ENCODE measurements at places on chromosomes 5 and 9.

DNA sequence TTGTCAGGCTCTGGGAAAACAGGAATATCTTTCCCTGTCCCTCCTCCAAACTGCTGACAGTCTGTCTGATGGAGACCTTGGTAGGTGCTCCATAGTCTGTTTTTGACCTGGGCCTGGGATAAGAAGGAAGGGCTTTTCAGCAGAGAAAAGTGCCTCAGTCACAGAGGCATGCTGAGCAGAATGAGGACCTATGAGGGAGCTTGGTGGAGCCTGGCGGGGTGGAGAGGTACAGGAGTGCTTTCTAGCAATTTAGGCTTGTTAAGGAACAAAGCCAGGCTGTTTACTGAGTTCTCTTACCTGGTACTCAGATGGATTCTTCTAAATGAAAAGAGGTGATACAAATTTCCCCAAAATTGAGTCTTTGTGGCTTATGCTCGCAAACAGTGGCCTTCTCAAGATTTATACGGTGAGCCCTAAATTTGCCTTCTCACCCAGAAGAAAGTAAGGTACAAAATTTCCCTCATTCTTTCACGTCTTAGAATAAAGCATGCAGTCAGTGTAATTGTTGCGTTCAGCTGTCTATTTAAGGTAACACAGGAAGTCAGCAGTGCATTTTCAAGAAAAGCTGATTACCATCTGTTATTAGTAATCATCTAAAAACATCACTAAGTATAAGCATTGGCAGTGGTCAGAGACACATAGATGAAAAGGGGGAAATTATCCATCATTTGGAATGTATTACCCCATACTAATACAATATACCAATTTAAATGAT is 28.6 kb upstream of the IL13 start:
- no peak for DNase-seq

DNA sequence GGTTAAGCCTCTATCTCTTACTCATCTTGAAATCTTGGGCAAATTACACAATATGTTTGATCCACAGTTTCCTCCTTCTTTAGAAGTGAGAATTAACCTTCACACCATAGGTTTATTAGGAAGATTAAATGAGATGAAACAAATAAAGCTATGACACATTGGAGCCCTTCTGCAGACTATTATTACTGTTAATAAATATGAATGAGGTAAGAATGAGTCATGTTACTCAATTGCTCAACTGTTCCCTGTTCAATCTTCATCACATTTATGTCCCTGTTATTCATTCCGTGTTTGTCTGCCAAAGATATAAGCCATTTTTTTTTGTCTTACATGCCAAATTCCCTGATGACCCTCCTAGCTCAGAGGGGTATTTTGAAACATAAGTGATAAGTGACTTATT is 52.1 kb upstream of the PAPPA start:
- DNase-seq: no peak

DNA sequence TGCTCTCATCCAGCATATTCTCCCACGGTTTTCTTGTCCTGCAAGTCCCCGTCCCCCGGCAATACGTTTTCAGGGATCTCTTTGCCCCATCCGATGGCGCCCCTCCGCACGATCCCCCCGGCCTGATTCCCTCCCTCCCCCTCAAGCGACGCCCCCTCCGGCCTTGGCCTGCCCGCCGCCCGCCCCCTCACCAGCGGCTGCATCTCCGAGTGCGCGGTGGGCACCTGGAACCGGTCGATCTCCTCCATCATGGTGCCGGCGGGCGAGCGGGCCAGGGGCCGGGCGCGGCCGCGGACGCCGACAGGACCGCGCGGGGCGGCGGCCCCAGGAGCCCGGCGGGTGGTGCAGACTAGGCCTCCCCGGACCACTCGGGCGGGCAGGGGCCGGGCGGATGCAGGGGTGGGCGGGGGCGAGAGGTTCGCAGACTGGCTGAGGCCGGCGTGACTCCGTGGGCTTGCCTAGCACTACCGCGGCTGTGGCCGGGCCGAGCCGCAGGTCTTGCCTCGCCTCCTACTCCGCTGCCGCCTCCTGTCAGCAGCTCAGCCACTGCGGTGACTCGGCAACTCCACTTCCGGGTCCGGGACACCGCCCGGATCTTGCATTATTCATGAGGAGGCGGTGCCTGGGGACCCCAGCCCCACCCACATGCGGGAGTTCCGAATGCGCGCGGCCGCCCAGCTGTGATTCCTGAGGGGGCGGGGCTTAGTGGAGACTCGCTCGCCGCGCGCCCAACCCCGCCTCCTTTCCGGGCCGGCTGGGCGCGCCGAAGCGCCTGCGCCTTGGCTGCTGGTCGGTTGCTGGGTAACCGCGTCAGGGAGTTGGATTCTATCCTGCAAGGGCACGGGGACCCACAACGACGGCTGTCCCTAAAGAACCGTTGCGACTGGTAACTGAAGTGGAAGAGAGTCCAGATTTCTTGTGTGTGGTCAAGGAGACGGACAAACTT is at the start of the genes DNAI1 and FAM219A:
TSS of gene DNAI1 (plus strand) at position 793 of the 946 bp plus-strand sequence. CDS start 201 bp downstream, outside the sequence.
TSS of gene FAM219A (minus strand) at position 558 of the 946 bp plus-strand sequence. CDS start at position 251, 307 bp downstream.
- DNase-seq: peak; percentile 98

DNA sequence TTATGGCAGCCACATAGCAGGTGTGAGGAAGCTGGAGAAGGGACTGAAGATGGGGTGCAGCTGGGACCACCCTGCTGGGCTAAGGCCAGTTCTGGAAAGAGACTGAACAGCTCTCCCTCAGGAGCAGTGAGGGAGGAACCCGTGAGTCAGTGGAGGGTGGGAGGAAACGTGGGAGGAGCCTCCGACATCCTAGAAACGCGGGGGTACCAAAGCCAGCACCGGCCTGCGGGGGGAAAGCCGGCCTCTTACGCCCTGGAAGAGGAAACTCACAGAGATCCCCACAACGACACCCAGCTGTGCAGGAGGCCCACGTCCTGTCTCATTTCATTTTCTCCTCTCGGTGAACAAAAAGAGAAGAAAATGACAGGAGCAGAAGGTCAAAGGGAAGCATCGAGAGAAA is 185.8 kb upstream of the IRX4 start:
- DNase-seq: no peak

- no peak for DNase-seq
Observed at GRCh38 chr5:168916266-168916665, 337.1 kb upstream of the PANK3 start.

GRCh38 chr5:170223906-170224305 is 8.9 kb upstream of the C5orf58 start:
- no peak for DNase-seq

- peak; percentile 81 for DNase-seq
Observed at GRCh38 chr5:151448038-151448985, 909 bp downstream of the SLC36A1 start.
